Mesothelial cell of epicardium (in vitro differentiated cells): ENCODE measurements at places on chromosomes 2 and 18. TPM values are rescaled to one million over a fixed set of nuclear protein-coding genes. Genes with fewer than 3 reads are reported as not detected.

- DNase-seq: no peak
These were observed 634 bp upstream of the DIS3L2 start for GRCh38 chr2:231960810-231961348.

GRCh38 chr2:240192661-240193060, 52.2 kb upstream of the OTOS start:
- DNase-seq: no peak

Gene RTP5
- total RNA-seq: not detected in 3 replicates

DNA sequence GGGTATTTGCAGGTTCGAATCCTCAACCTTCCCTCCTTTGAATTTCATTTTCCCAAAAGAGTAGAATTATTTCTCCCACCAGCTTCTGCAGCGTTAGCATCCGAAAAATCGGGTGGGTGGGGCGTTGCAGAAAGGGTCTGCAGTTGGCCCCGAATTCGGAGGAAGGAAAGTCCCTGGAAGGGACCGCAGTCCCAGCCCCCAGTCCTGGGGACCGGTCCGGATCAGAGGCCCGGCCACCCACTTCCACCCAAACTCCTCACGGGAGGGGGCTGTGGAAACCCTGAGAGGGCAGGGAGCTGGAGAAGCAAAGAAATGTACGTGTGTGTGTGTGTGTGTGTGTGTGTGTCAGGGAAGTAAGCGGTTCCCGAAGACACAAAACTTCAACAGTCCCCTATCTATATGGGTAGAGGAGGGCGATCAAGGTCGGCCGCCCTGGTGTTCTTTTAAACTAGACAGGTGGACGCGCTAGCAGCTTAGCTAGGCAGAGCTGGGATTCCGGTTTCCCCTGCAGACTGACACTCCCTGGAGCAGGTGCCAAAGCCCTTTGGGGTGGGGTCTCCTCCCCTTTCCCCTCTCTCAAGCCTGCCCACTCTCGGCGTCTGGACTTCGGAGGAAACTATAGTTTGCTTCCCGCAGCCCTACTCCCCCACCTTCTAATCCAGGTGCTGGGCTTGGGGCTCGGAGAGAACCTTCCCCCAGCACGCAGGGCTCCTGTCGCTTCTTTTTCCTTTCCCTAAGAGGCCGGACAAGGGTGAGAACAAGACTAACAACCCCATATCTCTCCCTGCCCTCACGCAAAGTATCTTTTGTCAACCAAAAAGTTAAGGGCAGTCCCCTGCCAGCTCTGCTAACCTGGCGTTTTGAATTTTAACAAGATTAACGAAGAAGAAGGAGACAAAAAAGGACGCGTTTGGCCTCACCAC, 4.8 kb upstream of the ONECUT2 start:
- no peak for DNase-seq

Gene GPR155
- 4.4 to 7.2 TPM (median 4.6 TPM) in 3 replicates for total RNA-seq

Gene ARHGAP15
- 0.34 to 0.51 TPM (median 0.38 TPM) in 3 replicates for total RNA-seq

- no peak for DNase-seq
These were observed 37.8 kb downstream of the COMMD1 start for GRCh38 chr2:61943251-61943650.
